Fibroblast of the conjunctiva (primary cell): ENCODE measurements at places on chromosomes 7 and 10.
A peak's percentile ranks its signal among the peaks of the same experiment; 100 is the strongest.

DNA sequence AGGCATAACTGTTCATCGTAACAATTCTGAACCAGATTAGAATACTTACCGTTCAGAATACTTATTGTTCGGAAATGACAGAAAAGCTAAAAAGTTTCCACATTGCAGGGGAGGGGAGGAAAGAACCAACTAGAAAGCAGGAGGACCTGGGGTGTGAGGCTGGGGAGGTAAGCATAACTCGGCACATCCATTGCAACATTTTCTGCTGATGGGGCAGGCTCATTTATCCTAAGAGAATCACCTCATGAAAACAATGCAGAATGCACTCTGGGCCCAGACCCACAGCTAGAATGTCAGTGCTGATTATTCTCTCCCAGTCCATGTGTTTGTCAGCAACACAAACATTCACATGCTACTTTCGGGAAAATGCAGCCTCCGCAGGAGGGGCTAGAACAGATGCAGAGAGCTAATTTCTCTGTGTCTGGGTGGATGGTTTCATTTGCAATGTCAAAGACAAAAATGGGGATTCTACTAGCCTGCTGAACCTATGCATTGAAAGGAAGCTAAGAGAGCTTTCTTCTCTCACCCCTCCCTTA is 9.6 kb downstream of the DNMBP start:
- no peak for DNase-seq

- DNase-seq = no peak
Observed at GRCh38 chr10:61895898-61896600, 5.5 kb upstream of the ARID5B start.

DNA sequence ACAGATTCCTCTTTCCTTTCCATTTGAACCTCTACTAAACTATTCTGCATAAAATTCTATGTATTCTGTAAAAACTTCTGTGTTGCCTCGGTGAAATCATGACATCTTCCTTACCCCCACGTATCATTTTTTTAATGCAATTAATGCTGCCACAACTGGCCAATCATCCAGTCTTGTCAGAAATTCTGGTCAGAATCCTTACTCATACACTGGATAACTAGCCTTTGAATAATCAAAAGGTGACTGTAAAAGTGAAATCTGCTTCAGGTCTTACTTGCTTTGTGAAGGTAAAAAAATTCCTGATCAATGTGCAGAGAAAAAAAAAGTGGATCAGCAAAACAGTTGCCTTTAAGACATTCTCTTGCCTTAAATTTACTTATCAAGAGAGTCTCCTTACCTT is 89.1 kb upstream of the LRRTM3 start:
- DNase-seq = no peak

GRCh38 chr7:89477991-89478390 is 676.3 kb upstream of the STEAP1 start:
- DNase-seq = no peak

GRCh38 chr10:52491246-52491995 is 177.3 kb downstream of the DKK1 start:
- no peak for DNase-seq

DNA sequence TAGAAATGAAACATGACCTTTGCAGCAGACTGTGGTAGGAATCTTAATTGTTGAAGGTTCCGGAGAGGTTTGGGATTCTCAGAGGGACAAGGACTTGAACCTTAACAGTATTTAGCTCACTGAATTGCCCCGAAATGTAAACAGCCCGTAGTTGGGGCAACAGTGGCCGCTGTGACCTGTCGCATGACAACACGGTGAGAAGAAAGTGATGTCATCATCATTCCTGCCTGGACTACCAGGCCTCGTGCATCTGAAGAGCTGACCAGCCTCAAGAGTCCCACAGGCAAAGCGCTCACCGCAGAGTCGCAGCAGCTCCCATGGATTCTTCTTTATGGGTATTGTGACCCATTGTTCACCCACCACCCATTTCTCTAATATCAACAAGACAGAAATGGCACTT is 250.6 kb downstream of the KLF6 start:
- no peak for DNase-seq

DNA sequence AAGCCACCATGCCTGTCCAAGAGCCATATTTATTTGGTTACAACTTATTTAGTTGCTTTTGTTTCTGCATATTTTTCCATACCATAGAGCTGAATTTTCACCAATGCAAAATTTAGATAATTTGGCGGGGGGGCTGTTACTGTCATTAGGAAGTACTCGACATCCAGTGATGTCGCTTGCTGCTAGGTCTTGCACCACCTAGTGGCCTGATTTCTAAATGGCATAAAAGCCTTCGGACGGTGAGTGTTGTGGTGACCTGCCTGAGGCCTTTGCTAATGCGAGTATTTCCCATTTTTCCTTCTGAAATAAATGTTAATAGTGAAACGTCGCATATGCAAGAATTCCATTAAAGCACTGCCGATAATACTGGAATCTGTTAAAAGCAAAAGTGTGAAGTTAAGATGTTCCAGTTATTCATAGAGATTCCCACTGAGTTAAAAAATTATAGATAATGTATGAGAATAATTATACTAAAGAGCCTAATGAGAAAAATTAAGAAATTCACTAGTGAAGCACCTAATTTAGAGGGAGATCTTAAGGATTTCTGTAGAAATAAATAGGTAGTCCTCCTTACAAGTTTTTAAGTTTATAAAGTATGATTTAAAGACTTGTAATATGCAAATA is 86.1 kb upstream of the DNAJB6 start:
- peak; percentile 49 for DNase-seq

GRCh38 chr10:63055705-63056104 is 77.4 kb upstream of the NRBF2 start:
- no peak for DNase-seq

GRCh38 chr10:2777666-2778355 is 289.5 kb upstream of the PFKP start:
- no peak for DNase-seq

GRCh38 chr7:100765250-100765649 is 31.9 kb downstream of the ZAN start:
- no peak for DNase-seq

- no peak for DNase-seq
Observed at GRCh38 chr10:11177926-11178471, 160.3 kb downstream of the CELF2 start.

DNA sequence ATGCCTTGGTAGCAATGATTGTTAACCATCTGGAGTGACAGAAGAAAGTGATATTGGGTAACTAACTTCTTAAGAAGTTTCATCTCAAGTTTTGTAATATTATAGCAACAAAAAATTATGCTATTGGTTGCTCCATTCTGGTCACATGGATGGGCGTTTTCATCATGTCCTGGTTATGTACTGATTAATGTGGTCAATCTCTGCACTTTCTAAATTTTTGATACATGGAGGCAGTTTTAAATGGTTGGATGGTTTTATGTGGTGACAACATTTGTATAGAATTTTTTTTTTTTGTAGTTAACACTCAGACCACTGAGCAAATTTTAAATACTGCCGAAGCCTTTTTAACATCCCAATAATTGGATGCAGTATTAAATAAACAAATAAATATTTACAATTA is 55.2 kb upstream of the CCAR1 start:
- DNase-seq = peak; percentile 13

GRCh38 chr7:77393261-77393660 is 22.9 kb downstream of the GSAP start:
- DNase-seq = no peak

- DNase-seq = no peak
Observed at GRCh38 chr7:94003446-94004023, 620 bp downstream of the BET1 start.

- DNase-seq = no peak
Observed at GRCh38 chr10:126536148-126536547, 134.3 kb downstream of the C10orf90 start.

DNA sequence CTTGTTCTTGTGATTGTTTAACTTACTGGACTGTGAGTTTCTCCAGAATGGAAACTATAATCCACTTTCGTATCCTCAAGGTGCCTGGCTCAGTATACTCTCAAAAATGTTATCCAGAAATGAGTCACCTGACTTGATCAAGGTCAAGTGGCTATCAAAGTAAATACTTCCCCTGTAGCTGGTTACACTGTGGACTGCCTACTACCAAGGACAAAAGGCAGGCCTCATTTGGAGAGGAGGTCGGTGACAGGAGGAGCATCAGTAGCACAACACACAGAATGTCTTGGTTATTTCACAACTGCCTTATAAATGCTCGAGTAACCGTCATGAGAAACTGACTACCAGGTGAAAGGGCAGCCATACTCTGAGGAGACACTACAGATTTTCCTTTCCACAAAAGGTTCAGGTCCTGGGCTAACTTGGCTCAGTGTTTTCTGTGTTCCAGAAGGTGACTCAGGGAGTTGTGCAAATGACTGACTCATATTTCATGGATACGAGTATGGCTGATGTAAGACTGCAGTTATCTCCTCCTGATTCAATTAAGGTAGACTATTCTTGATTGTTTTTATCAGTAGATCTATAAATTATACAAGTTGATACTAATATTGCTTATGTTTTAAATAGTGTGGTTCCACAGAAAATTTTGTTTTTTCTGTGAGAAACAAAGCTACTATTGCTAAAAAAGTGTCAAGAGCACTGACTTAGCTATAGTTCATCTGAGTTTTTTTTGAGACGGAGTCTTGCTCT is 4.2 kb upstream of the CCNY start:
- DNase-seq = peak; percentile 86

DNA sequence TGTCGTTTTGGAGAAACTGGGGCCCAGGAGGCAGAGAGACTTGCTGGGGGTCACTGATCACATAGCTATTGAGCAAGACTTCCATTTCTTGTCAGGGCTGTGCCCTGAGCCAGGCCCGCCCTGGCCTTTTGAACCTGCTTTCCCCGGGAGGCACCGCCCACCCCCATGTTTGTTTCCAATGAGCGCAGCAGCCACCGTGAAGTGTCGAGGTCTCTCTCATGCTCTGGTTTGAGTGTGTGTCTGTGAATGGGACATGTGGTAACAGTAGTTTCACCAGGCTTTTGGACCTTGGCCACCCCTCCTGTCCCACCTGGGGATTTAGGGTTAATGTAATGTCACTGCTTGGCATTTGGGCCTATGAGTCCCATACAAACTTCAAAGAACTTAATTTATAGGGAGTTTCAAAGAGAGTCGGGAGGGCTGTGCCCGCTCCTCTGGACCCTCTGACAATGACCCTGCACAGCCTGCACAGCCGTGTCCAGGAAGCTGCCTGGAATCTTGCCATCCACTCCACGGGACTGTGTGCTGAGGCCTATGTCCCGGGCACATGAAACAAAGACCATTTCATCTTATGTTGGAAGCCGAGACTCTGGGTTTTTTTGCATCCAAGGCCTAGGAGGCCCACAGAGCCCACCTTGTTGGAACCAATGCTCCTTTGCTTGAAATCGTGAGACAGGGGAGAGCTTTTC is 6.3 kb downstream of the PRF1 start:
- DNase-seq = no peak

DNA sequence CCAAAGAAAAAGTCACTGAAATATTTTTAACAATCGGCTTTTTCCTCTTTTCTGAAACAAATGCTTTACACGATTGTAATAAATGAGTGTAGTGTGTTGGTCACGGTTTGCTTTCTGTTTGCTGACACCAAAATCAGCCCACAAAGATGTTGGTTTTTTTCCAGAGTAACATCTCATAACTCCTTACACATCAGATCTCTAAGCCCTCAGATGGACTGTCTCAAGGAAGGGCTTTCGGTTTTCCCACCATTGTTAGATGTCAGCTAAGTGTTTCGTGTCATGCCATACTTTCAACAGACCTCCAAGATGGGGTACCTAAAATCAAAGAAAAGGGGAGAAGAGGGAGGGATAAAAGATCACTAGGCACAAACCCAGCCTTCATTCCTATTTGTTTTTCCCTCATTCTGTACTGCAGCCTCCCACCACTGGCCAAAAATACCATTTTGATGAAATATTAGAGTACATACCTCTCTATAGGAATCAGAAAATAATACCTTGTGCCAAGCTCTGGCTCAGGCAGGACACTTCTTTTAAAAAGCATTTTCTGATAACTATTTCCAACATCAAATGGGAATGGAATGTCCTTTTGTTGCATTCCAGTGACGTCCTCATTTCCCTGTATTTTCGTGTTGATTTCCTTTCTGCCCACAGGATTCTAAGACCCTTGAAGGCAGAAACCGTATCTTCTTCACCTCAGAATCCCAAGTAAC is 159.1 kb downstream of the DGKI start:
- DNase-seq = no peak

DNA sequence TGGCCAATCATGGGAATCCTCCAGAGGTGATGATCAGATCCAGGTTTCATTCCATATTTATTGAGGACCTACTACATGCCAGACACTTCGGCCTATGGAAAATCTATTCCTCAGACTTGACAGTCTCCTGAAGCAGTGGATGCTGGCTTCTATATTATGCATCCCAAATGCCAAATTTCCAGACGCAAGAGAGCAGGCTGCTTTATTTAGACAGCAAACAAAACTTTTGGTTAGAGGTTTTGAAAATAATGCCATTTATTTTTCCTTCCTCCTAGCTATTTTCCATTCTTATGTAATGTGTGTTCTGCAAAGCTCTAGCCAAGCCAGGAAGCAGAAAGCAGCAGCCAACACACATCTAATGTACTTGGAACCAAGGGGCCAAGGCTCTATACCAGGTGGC is 330.8 kb downstream of the GPAM start:
- DNase-seq = no peak

GRCh38 chr10:30765616-30766015 is 136.1 kb upstream of the LYZL2 start:
- no peak for DNase-seq

GRCh38 chr10:26242706-26243350 is 26.3 kb downstream of the GAD2 start:
- DNase-seq = no peak

DNA sequence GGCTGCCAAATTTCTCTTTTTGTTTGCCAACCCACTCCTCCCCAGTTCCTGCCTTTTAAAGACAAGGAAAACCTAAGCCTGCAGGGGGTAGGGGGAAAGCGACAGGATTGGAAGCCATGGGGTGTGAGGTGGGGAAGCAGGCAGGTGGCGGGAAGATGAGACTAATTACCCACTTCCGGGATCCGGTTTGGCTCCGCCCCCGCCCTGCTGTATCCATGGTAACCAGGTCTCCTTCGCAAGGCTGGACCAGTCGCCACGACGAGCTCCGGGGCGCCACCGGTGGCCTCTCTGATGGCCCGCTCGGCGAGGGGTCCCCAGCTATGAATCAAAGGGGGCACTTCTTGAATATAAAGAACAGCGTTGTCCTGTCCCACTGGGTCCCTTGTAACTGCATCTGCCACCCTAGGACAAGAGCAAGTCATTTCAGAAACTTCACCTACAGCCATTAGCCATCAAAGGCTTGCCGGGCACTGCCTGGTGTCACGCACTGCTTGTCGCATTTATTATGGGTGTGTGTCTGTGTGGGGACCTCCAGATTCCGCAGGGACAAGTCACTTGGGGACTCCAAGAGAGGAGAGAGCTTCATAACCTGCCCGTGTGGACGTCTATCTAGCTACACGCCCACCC is 55.4 kb upstream of the LMTK2 start:
- DNase-seq = no peak

DNA sequence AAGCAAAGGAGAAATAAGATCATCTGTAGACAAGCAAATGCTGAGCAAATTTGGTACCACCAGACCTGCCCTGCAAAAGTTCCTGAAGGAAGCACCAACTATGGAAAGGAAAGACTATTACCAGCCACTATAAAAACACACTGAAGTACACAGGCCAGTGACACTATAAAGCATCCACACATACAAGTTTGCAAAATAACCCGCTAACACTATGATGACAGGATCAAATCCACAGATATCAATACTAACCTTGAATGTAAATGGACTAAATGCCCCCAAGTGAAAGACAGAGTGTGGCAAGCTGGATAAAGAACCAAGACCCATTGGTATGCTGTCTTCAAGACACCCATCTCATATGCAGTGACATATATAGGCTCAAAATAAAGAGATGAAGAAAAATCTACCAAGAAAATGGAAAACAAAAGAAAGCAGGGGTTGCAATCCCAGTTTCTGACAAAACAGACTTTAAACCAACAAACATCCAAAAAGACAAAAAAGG is 18.2 kb upstream of the PDK4 start:
- DNase-seq = no peak
